ENCODE measurements at places on chromosomes 2 and 18. TPM values are rescaled to one million over a fixed set of nuclear protein-coding genes. Genes with fewer than 3 reads are reported as not detected.

DNA sequence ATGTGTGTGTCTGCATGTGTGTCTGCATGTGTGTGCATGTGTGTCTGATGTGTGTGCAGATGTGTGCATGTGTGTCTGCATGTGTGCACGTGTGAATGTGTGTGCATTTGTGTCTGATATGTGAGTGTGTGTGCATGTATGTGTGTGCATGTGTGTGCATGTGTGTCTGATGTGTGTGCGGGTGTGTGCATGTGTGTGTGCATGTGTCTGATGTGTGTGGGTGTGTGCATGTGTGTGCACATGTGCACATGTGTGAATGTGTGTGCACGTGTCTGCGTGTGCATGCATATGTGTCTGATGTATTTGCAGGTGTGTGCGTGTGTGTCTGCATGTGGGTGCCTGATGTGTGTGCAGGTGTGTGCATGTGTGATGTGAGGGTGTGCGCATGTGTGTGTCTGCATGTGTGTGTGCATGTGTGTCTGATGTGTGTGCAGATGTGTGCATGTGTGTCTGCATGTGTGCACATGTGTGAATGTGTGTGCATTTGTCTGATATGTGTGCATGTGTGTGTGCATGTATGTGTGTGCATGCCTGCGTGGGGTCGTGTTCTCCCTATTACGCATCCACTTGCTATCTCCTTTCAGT is 470.1 kb upstream of the HS6ST1 start:
- no peak for DNase-seq

DNA sequence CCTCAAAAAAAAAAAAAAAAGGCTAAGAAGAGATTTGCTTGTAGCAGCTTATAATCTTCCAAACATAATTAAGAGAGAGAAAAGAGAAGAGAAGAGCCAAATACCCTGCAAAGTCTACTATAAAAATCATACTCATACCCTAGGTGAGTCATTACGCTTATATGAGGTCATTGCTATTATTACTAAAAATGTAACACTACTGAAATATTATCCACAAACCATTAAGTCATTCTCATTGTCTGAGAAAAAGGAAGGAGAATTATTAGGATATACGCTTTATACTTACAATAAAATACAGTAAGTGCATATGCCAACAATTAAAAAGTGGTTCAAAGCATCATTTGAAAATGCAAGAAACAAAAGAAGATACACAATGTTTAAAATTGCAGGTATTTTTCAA is 66.5 kb downstream of the COLEC12 start:
- DNase-seq = no peak

- DNase-seq = no peak
These were observed 312.4 kb upstream of the SPHKAP start for GRCh38 chr2:228493852-228494251.

GRCh38 chr2:226366920-226367319 is 432.7 kb downstream of the IRS1 start:
- no peak for DNase-seq

DNA sequence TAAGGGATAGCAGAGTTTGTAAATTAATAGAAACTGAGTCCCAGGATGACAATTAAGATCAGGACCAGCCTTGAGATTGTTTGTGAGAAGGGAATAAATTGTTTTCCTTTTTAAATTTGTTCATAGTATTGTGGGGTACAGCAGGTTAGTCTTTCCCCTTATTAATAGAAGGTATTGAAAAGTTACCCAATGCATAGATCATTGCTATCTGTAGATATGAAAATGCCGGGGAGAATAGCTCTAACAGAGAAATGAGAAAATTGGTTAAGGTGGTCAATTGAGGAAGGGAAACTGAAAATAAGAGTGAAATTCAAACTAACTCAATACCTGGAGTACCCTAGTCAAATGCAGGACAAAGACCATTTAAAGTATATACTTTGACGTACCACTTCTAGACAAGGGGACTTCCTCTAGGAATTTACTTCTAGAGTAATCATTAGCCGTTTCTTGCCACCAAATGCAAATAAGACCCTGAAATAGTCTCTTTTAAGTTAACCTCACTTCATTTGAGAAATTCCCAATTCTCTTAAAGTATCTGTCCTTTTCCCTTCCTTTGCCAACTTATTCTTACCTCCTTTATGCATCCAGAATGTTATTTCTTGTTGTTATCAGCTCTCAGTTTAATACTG is 1224.4 kb upstream of the LRRTM1 start:
- DNase-seq = no peak

DNA sequence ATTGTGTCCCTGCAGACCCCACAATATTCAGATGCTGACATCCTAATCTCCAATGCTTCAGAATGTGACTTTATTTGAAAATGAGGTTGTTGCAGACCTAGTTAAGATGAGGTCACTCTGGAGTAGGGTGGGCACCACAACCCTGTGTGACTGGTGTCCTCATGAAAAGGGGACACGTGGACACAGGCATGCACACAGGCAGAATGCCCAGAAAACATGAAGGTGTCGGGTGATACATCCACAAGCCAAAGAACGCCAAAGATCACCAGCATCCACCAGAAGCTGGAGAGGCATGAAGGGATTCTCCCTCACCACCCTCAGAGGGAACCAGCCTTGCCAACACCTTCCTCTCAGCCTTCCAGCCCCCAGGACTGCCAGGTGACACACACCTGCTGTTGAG is 69.3 kb downstream of the AFF3 start:
- no peak for DNase-seq

DNA sequence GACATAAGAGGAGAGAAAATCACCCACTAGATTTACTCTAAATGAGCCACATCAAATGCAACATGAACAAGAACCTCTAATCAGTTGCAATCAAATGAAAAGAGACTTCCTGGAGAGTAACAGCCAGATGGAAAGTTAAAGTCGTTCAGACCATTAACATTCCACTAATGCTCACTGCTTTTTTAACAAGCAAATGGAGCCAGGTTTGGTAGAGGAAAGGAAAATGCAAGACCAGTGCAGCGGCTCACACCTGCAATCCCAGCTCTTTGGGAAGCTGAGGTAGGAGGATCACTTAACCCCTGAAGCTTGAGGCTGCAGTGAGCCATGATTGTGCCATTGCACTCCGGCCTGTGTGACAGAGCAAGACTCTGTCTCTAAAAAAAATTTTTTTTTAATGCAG is 48.5 kb downstream of the CACNB4 start:
- DNase-seq = no peak

Gene MRO
- polyA plus RNA-seq = 0.48 TPM

Gene COLEC11
- polyA plus RNA-seq = 4.8 TPM

Gene GKN2
- polyA plus RNA-seq = 1.1 TPM

Gene ZNF385B
- 4.7 TPM for polyA plus RNA-seq

Gene TCF23
- polyA plus RNA-seq = 0.10 TPM
